Spleen (tissue), 13 donors: ENCODE measurements at places on chromosomes 11 and 22. TPM values are rescaled to one million over a fixed set of nuclear protein-coding genes. Genes with fewer than 3 reads are reported as not detected.

The GUCY1A2 gene
- 0.59 TPM for polyA plus RNA-seq

The MYBPC3 gene
- polyA plus RNA-seq: 1.4 TPM

The CHRM1 gene
- not detected for polyA plus RNA-seq

The KCNQ1OT1 gene
- 0.16 TPM for polyA plus RNA-seq

The OR5D16 gene
- polyA plus RNA-seq: not detected

The OR51B2 gene
- not detected for polyA plus RNA-seq

The VSIG10L2 gene
- 3.6 TPM for polyA plus RNA-seq

DNA sequence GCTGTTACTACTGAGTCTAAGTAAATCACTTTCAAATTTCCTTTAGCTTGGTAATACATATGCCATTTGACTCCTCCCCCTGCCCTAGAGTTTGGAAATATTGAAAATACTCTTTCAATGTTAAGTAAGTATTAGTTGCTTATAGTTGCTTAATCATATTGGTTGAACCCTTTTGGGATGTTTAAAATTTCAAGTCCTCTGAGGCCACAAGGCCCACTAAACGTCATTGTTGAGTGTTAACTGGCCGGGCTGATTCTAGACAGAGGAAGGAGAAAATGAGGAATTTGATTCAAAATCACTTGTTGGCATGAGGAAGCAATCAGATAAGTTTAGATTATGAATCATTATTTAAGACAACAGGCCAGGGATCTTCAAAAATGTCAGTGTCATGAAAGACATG lies 8.5 kb downstream of the NAV2 start:
- no peak for DNase-seq
- H3K27ac ChIP-seq: no peak overlapping the region
- no peaks in the 10 kb centered on the region for H3K36me3 ChIP-seq
- no peaks in the 10 kb centered on the region for H3K4me1 ChIP-seq
- peaks cover 4% of the 10 kb centered on the region for H3K27me3 ChIP-seq

GRCh38 chr11:75330291-75330690 lies 21.2 kb downstream of the ARRB1 start:
- DNase-seq: no peak
- H3K4me3 ChIP-seq: no peak overlapping the region
- no peak overlapping the region for H3K27ac ChIP-seq
- peaks cover 40% of the 10 kb centered on the region for H3K4me1 ChIP-seq
- H3K36me3 ChIP-seq: no peaks in the 10 kb centered on the region
- H3K27me3 ChIP-seq: no peaks in the 10 kb centered on the region

DNA sequence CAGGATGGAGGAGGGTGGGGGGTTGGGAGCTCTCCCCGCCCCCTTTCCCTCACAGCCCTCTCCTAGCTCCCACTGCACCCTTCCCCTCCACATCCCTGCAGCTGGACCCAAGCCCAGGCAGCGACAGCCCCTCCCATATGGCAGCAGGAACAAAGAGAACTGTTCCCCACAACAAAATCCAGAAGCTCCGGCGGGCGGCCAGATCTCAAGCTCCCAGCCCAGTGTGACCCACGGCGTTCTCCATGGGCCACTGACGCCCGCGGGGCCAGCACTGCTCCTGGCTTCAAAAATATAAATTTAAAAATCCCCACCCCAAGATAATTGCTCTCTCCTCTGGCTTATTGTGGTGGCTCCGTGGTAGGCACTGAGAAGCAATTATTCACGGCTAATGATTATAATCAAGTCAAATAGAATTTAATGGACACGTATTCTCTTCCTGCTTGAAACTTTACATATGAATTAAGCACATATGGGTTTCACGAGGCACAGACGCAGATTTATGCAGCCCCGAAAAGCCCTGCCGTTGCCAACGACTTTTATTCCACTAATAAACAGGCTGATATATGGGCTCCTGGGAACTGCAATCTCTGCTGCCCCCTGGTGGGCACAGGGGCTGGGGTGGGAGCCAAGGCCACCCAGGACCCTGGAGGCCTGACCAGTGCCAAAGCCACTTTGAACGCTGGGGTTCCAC lies 17.5 kb downstream of the MACROD1 start:
- H3K36me3 ChIP-seq: no peaks in the 10 kb centered on the region
- no peaks in the 10 kb centered on the region for H3K27me3 ChIP-seq
- H3K27ac ChIP-seq: no peak overlapping the region
- H3K4me1 ChIP-seq: peaks cover 13% of the 10 kb centered on the region

- no peak overlapping the region for H3K4me3 ChIP-seq
- H3K27me3 ChIP-seq: no peaks in the 10 kb centered on the region
- no peak overlapping the region for H3K27ac ChIP-seq
These were observed 22.2 kb upstream of the UBASH3B start for GRCh38 chr11:122633219-122633829.

- no peak overlapping the region for H3K27ac ChIP-seq
- H3K4me1 ChIP-seq: no peaks in the 10 kb centered on the region
- H3K4me3 ChIP-seq: no peak overlapping the region
- peaks cover 14% of the 10 kb centered on the region for H3K27me3 ChIP-seq
- no peaks in the 10 kb centered on the region for H3K36me3 ChIP-seq
These were observed 395.7 kb downstream of the MN1 start for GRCh38 chr22:27405672-27406388.

DNA sequence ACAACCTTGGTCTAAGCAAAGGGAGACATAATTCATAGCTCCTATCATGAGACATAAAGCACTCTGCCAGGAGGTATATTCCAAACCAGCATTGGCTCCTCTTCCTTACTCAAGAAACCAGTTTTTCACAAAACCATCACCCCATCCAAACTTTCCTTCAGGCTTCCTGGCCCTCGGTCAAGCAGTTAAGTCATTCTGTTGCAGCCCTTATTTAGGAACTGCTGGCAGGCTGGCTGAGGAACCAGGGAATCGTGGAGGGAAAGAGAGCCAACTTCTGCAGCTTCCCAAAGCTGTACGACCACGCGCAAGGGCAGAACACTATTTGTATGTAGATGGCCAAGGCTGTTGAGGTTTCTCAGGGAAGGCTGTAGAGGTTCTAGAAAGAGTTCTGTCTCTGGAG lies 680 bp downstream of the IFT46 start:
- H3K27ac ChIP-seq: no peak overlapping the region
- H3K4me1 ChIP-seq: no peaks in the 10 kb centered on the region
- H3K4me3 ChIP-seq: peak overlapping the region; percentile 53

DNA sequence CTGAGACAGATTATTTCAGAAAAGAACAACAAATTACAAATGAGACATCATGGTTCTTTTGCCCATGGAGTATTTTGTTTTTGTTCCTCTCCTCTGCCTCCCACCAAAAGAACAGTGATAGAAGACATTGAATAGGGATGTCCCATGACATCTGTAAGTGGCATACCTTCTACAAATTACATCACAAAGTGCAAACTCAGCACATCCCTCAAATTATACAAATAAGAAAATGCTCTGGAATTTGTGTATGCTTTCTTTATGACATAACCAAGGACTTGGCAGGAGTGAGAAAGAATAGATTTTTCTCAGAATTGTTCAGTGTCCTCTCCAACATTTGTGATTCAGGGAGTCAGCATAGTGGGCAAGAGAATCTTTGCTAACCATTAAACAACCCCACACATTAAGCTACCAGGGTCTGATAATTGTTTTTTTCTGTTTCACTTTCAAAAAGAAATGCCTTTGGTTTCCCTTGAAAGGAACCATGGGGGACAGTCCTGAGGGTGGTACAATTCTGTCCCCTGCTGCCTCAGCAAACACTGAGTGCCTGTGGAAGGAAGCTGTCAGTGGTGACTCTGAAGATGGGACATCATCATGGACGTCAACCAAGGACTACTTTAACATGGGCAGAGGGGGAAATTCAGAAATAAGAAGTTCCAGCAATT lies 430.3 kb downstream of the AASDHPPT start:
- no peak overlapping the region for H3K27ac ChIP-seq
- H3K36me3 ChIP-seq: no peaks in the 10 kb centered on the region
- no peaks in the 10 kb centered on the region for H3K4me1 ChIP-seq
- no peak for DNase-seq

DNA sequence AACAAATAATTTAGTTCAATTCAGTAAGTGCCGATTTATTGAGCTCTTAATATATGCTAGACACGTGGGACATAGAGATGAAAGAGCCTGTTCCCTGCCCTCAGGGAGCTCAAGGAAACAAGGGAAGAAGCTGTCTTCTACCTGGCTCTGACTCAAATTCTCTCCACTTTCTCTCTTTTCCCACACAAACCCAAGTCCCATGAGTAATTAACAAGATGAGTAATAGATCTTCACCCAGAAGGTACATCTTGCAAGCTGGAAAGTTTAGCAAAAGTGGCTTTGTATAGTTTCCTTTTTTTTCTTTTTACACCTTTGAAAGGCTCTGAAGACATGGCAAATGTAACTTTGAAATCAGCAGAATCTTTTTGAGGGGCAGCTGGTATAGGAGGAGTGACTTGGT lies 48.2 kb upstream of the CHST1 start:
- DNase-seq: no peak
- H3K36me3 ChIP-seq: no peaks in the 10 kb centered on the region
- H3K27me3 ChIP-seq: no peaks in the 10 kb centered on the region
- no peak overlapping the region for H3K4me3 ChIP-seq
- H3K4me1 ChIP-seq: no peaks in the 10 kb centered on the region

GRCh38 chr11:8256271-8257002 lies 7.2 kb downstream of the LMO1 start:
- DNase-seq: peak; percentile 14
- H3K4me3 ChIP-seq: no peak overlapping the region
- no peaks in the 10 kb centered on the region for H3K27me3 ChIP-seq
- H3K4me1 ChIP-seq: no peaks in the 10 kb centered on the region

DNA sequence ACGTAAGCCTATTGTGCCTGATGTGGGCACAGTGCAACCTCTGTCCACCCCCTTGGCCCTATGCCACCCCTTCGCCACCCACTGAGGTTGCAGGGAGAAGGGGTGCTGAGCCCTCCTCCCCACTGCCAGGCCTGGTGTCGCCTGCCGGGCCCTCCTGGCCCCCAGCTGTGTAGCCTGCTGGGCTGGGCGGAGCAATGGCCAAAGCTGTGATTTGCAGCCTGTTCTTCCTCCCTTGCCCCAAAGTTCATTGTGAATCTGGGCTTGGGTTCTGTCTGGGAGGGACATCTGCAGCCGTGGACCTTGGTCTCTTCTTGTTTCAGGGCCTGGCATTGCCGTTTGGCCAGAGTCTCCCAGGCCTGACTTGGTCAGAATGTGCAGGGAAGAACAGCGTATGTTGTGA lies 121.9 kb downstream of the PKNOX2 start:
- H3K27me3 ChIP-seq: no peaks in the 10 kb centered on the region
- H3K4me3 ChIP-seq: no peak overlapping the region

DNA sequence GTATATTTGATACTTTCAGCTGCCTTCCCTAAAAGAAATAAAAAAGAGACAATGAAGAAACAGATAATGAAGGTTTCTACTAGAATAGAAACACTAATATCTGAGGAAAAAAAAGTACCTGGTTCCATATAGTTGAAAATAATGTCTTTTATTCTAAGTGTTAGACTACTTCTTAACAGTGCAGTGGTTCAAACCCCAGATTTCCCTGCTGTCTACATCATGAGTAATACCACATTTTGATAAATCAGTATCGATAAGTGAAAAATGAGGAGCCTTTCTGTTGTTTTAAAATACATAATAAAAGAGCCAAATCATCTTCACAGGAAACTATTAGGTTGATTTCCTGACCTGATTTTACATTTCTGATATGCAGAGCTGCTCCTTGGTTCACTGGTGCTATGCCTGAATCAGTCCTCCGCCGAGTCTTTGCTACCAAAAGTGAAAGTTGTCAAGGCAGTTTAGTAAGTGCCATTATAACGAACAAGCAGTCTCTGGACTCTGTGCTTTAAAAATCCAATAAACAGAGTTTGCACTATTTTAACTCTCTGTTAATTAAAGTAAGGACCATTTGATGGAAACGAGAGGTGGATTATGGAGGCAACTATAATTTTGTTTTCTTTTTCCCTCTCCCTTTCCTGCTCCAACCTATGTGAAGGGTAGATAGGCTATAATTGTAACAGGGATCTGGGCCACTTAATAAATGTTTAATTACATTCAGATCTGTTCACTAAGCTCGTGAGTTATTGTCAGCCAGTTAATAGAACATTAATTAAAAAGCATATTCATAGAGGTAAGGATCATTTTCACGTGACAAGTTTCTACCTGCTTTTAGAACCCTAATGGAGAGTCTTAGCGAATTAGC lies 724.5 kb upstream of the RAG2 start:
- H3K27ac ChIP-seq: no peak overlapping the region
- H3K27me3 ChIP-seq: no peaks in the 10 kb centered on the region
- no peaks in the 10 kb centered on the region for H3K36me3 ChIP-seq
- H3K4me1 ChIP-seq: no peaks in the 10 kb centered on the region
- DNase-seq: no peak

DNA sequence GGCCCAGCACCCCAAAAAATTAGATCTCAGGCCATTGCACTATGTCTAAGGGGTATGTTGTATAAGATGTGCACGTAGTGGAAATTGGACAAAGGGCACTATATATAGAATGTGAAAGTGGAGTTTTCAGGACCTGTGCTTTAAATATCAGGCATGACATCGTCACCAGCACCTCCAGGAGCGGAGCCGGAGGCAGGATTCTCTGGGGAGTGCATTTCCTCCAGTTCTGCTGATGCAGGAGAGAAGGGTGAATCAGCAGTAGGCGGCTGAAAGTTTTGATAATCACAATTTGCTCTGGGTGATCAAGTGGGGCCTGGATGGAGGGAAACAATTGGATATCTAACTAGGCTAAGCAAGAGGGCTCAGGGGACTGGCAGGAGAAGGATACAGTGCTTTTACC lies 69.1 kb upstream of the NTM start:
- no peak overlapping the region for H3K4me3 ChIP-seq
- H3K4me1 ChIP-seq: no peaks in the 10 kb centered on the region
- peaks cover 25% of the 10 kb centered on the region for H3K27me3 ChIP-seq
- H3K36me3 ChIP-seq: no peaks in the 10 kb centered on the region
- DNase-seq: no peak
